ENCODE measurements at places on chromosomes 13 and 19.

GRCh38 chr13:108154421-108154858 is 60.9 kb downstream of the LIG4 start:
- no peak for DNase-seq

DNA sequence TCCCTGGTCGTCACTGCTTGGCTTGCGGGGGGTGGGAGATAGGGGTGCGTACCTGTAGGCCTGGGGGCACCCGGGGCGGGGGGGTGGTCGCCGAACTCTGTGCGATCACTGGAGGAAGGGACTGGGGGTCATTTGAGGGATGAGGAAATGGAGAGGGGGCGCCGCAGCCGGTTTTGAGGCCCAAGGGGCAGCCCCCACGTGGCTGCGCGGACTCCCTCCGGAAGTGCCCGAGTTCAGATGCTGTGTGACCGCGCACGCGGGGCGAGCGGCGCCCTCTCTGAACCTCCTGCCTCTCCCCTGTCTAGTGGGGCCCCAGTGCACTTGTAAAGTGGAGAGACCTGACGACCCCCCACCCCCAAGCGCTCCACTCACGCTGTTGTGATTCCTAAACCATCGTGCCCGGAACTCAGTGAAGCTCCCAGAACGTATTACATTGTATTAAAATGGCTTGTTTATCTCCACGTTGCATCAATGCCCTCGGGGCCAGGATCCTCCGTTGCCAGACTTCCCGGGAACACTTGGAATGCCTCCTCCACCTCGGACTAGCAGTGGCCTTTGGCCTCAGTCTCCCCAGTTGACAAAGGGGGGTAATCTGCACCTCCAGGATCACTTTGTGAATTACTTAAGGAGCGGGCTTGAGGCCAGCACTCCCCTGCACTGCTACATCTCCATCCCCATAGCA is 3.0 kb upstream of the NANOS3 start:
- DNase-seq: no peak

GRCh38 chr13:40388617-40389016 is 277.8 kb downstream of the FOXO1 start:
- peak; percentile 73 for DNase-seq

DNA sequence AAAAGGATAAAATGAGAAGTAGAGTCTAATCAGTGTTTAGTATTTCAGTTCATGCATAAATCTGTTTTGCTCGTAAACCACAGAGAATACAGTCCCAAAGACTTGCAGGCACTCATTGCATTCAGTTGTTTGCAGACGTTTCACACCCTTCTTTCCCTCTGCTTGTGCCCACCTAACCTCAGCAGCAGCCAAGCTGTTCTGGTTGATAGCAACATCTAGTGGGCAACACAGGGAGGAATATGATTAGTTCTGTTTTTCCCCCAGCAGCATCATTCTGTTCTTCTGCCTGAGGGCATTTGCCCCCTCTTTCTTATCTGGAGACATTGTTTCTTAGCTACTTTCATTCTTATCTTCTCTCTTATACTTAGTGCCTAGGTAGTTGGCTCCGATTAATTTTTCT is 135.6 kb downstream of the PAN3 start:
- no peak for DNase-seq

DNA sequence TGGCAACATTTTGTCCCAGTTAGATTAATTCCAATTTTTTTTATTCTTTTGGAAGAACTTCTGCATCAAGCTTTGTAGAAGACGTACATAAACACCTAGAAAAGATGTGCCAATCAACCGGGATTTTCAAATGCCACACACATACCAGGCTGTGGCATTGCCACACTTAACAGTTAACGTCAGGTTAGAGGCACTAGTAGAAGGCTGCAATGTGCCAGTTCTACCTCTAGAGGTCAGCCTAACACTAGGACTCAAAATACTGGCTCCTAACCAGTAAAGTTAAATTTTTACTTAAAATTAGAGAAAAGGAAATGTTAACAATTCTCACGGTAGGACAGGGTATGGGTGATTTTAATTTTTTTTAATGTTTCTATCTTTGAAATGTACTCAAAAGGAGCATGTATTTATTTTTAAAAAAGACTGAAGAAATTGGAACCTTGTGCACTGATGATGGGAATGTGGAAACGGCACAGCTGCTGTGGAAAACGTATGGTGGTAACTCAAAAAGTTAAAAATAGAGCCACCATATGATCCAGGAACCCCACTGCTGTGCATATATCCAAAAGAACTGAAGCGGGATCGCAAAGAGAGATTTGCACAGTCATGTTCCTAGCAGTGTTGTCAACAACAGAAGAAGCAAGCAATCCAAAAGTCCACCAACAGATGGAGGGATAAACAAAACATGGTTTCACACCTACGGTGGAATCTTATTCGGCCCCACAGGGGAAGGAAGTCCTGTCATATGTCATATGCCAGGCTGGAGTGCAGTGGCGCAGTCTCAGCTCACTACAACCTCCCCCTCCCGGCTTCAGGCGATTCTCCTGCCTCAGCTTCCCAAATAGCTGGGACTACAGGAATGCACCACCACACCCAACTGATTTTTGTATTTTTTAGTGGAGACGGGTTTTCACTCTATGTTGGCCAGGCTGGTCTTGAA is 30.3 kb downstream of the CRYL1 start:
- DNase-seq: peak; percentile 60

GRCh38 chr19:5948752-5949564 is 29.0 kb downstream of the RANBP3 start:
- peak; percentile 33 for DNase-seq

DNA sequence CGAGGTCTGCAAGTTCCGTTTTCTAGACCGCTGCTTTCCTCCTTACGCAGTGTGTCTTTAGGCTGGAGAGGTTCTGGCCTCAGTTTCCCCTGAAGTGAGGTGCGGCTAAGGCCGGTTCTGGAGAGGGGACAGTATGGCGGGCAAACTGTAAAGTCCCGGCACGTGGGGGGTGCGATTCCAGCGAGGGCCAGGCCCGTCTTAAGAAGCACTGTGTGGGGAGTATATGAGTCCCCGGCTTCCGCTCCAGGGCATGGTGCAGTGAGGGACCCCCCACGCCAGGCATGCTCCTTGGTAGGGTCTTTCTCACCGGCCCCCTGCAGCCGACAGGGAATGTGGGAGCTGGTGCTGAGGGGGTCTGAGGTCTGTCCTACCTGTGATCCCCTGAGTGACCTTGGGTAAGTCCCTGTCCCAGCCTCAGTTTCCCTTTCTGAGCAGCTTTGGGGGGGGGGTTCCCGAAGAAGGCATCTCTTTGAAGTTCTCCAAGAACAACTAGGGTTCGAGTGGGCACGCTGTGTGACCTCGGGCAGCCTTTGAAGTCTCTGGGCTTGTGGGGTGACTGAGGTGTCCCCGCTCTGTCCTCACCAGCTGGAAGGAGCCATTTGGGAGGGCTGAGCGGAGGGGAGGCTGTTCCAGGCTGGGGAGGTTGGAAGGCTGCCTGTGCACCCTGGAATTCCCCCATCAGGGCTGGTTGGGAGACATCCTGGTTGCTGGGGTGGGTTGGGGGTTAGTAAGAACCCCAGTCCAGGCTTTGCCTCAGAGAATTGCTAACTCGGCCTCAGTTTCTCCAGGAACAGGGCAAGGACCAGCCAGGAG is 1.5 kb downstream of the NFIC start:
- no peak for DNase-seq

- DNase-seq: no peak
Observed at GRCh38 chr13:75993823-75994222, 357.7 kb downstream of the LMO7 start.

GRCh38 chr19:58557221-58558065 is 968 bp downstream of the UBE2M start:
- DNase-seq: no peak

- no peak for DNase-seq
Observed at GRCh38 chr13:91399189-91400062, 1.0 kb downstream of the GPC5 start.

DNA sequence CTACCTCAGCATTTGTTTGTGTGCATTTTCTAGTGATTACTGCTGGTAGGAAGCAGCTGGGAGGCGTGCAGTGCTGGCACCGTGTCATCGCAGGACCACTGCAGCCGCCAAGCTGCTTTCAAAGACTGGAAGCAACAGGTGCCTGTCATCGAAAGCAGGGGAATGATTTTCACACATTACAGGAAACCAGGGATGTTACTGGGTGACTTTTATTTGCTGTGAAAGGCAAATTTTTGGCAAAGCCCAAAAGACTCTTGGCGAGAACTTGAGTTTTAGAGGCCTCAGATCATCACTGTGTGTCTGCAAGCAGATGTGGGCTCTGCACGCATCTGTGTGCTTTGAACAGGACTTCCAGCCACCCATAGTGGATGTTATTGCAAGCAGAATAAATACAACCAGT is 176.4 kb downstream of the FLT1 start:
- DNase-seq: no peak

- peak; percentile 92 for DNase-seq
Observed at GRCh38 chr19:6674868-6675305, 4.9 kb upstream of the TNFSF14 start.

- DNase-seq: no peak
Observed at GRCh38 chr13:39419068-39419467, 183.9 kb downstream of the LHFPL6 start.

- DNase-seq: no peak
Observed at GRCh38 chr13:105016266-105016665, 1519.2 kb downstream of the EFNB2 start.

DNA sequence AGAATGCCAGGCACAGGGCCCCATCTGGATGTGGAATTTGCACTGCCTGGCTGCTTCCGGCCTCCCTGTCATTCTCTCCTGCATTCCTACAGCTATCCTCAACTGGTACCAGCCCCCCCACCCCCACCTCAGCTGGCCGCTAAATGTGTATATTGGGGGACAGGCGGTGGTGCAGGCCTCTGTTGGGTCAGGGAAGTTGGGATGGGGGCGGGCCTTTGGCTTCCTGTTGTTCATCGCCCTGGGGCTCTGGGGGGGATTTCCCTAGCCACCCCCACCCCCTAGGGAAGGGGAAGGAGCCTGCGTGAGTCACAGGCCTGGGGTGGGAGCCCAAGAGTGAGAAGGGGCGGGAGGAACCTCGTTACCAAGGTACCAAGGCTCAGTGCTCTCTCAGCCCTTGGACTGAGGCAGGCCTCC is 10.6 kb downstream of the POU2F2 start:
- DNase-seq: peak; percentile 85

GRCh38 chr13:70170689-70171088 is 62.4 kb upstream of the KLHL1 start:
- no peak for DNase-seq

- DNase-seq: no peak
Observed at GRCh38 chr13:111492341-111492950, 172.0 kb downstream of the TEX29 start.

DNA sequence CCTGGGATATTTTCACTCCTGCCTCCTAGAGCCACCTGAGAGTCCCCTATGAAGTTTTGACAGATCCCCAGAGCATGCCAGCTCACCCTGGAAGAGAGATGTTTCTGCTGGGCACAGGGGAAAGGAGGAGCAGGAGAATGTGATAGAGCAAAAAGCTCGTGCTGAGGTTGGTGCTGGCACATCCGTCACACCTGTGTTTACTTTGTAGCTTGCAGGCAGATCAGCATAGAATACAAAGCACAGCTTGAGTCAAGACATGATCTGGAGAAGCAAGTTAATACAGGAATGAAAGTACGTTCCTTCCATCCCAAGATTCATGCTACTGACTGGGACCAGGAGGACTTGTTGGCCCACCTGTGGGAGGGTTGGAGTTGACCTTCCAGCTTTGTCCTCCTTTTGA is 46.1 kb downstream of the HSPH1 start:
- DNase-seq: no peak

DNA sequence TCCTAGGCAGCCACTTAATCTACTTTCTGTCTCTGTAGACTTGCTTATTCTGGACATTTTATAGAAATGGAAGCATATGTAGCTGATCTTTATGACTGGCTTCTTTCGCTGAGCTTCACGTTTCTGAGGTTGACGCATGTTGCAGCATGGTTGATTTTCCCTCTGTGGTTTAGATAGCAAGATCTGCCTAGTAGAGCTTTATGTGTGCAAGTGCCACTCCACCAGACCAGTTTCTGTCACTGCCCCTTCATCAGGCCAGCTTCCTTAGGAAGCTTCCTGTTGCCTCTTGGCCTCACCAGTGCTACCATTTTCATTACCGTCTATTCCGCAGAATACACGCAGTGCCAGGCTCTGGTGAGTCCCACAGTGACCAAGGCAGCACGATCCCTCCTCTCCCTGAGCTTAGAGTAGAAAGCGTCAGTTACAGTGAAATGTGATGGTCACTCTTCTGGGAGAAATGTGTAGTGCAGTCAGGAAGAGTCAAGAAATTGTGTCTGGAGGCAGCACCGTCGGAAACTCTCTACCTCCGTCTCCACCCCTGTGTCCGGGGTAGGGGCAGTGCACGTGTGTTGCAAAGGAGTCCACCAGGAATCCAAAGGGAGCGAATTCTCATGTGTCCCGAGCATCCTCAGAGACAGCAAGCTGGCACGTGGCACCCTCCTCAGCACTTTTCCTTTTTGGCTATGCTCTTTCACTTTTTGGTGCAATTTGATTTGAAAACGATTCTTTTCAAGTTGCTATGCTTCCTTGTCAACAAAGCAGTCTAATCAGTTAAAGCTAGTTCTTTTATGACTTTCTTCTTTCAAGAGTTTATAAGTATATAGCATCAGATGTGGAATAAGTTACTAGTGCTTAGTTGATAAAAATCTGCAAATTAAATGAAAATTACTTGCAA is 45.4 kb upstream of the GPR183 start:
- DNase-seq: peak; percentile 32

DNA sequence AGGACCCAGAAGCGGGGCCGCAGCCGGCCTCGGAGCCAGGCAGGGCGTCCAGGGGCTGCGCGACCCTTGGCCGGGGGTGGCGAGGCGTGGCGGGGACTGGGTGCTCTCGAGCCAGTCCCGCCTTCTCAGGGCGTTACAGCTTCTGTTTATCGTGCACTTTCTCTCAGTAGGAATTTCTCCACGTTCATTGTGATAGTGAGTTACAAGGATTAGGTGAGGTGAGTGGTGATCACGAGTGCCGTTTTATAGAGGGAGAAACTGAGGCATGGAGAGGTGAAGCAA is 600 bp downstream of the AP1M1 start:
- DNase-seq: no peak

- DNase-seq: no peak
Observed at GRCh38 chr13:20159646-20160305, 1.1 kb downstream of the GJA3 start.

DNA sequence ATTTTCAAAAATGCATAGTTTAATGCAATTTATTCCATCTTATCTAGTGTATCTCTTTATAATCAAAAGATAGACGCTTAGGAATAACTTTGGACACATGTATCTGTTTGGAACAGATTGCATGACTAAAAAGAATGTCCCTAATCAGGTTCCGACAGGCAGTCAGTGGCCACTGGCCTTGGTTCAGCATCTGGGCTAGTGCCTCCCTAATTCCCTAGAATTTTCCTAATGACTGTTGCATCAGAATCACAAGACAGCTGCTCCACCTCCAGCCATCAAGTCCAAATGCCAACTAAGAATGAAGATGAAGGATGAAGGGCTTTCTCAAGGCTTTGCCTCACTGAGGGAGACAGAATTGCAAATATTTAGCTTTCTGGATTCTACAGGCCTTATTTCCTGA is 173.8 kb downstream of the EFNB2 start:
- no peak for DNase-seq

- no peak for DNase-seq
Observed at GRCh38 chr19:33499248-33499647, 22.3 kb downstream of the PEPD start.

- peak; percentile 69 for DNase-seq
Observed at GRCh38 chr13:27359199-27359821, 65.1 kb upstream of the GTF3A start.
